NCI-H1105 treated with DMSO at 0.1 percent for 48 hours (cell line): ENCODE measurements at places on chromosomes 1 and 21.

GRCh38 chr1:239616673-239617072, 230.3 kb downstream of the CHRM3 start:
- DNase-seq, result no peak

GRCh38 chr1:28507646-28508434, 2.0 kb downstream of the RCC1 start:
- no peak for DNase-seq

DNA sequence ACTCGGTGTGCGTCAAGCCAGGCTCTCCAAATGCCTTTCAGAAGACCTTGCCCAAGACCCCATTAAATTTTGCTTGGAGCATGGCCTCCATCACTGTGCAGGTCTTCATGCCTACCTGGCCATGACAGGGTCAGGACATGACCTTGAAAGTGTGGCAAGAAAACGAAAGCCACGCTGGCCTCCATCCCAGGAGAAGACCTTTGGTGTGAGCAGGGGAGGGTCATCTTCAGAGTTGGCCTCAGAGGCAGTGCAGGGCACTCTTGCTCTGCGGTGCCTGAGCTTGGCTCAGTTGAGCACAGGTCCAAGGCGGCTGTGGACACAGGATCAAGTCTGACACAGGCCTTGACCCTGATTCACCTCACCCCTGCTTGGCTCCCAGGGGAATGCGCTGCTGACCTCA, 181.4 kb upstream of the TMEM51 start:
- no peak for DNase-seq

DNA sequence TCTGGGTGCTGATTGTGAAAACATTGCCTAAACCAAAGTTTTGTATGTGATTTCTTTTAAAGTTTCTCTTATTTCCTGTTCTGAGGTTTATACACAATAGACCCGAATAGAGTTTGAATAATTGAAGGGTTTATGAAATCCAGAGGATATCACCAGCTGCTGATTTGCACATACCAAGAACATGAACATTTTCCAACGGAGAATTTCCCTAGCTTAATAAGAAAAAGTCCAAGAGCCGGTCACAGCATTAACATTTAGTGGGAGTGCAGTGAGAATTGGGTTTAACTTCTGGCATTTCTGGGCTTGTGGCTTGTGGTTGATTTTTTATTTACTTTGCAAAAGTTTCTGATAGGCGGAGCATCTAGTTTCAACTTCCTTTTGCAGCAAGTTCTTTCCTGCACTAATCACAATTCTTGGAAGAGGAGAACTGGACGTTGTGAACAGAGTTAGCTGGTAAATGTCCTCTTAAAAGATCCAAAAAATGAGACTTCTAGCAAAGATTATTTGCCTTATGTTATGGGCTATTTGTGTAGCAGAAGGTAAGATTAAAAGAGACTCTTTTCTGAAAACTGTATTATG, at the start of gene CFH:
Gene CFH, plus strand, starts transcription at position 407 of the 579 bp plus-strand sequence. Its CDS starts 75 bp downstream, at position 482.
- DNase-seq, result no peak

- DNase-seq, result no peak
Observed at GRCh38 chr1:95311014-95311413, 77.0 kb downstream of the RWDD3 start.
